A549 treated with AZD2906 at 1 μM for 4 hours (cell line): ENCODE measurements at places on chromosomes 6 and 20. TPM values are rescaled to one million over a fixed set of nuclear protein-coding genes. Genes with fewer than 3 reads are reported as not detected.

The ADAM33 gene
- total RNA-seq = 0.04 to 0.09 TPM (median 0.06 TPM) in 5 replicates

The IPCEF1 gene
- total RNA-seq = 0.05 to 0.09 TPM (median 0.07 TPM) in 5 replicates

The RAET1L gene
- total RNA-seq = 0.34 to 0.50 TPM (median 0.39 TPM) in 5 replicates

The HLA-DOB gene
- total RNA-seq = 0.05 to 0.14 TPM (median 0.12 TPM) in 4 of 5 replicates, not detected in the other

The DNAH8 gene
- not detected in 5 replicates for total RNA-seq

The NKAIN2 gene
- not detected in 5 replicates for total RNA-seq

The RNF144B gene
- total RNA-seq = 0.11 to 0.58 TPM (median 0.41 TPM) in 5 replicates

The C4B gene
- 0.58 to 1.2 TPM (median 0.96 TPM) in 5 replicates for total RNA-seq

The NCOA6 gene
- 17.0 to 20.6 TPM (median 19.3 TPM) in 5 replicates for total RNA-seq

The SMOC2 gene
- 0.03 to 0.06 TPM (median 0.05 TPM) in 3 of 5 replicates, not detected in the others for total RNA-seq

The PRND gene
- total RNA-seq = not detected in 5 replicates

The GPR6 gene
- total RNA-seq = not detected in 5 replicates

The TRAPPC3L gene
- not detected in 5 replicates for total RNA-seq

The NTSR1 gene
- 0.05 to 0.12 TPM (median 0.09 TPM) in 5 replicates for total RNA-seq

The STMN3 gene
- 7.1 to 11.5 TPM (median 9.5 TPM) in 5 replicates for total RNA-seq

The MOG gene
- not detected in 5 replicates for total RNA-seq

The MYL9 gene
- 15.5 to 27.1 TPM (median 20.2 TPM) in 5 replicates for total RNA-seq

The CD93 gene
- total RNA-seq = 0.01 TPM in 2 of 5 replicates, not detected in the others

The DAAM2 gene
- 0.10 to 0.25 TPM (median 0.22 TPM) in 5 replicates for total RNA-seq

The EGFL8 gene
- 0.56 to 1.9 TPM (median 1.9 TPM) in 5 replicates for total RNA-seq

The CLPSL2 gene
- total RNA-seq = 0.53 to 2.0 TPM (median 1.00 TPM) in 5 replicates

The FAM209B gene
- total RNA-seq = 0.20 to 0.40 TPM (median 0.33 TPM) in 5 replicates

The CRISP3 gene
- not detected in 5 replicates for total RNA-seq

The IMPG1 gene
- total RNA-seq = not detected in 5 replicates

The BLTP3A gene
- total RNA-seq = 4.3 to 5.9 TPM (median 5.0 TPM) in 5 replicates

The HDGFL1 gene
- total RNA-seq = not detected in 5 replicates

The ZNF311 gene
- 0.08 to 0.24 TPM (median 0.12 TPM) in 5 replicates for total RNA-seq

The PRDM1 gene
- 5.0 to 6.7 TPM (median 5.5 TPM) in 5 replicates for total RNA-seq

The DEFB126 gene
- total RNA-seq = not detected in 5 replicates

The OCSTAMP gene
- not detected in 5 replicates for total RNA-seq

The REV3L gene
- total RNA-seq = 7.1 to 10.8 TPM (median 7.3 TPM) in 5 replicates

The B3GALT4 gene
- 0.67 to 1.0 TPM (median 0.95 TPM) in 5 replicates for total RNA-seq

The SLC22A1 gene
- 0.73 to 2.3 TPM (median 1.7 TPM) in 5 replicates for total RNA-seq

The GTF2H4 gene
- 16.1 to 21.6 TPM (median 19.1 TPM) in 5 replicates for total RNA-seq

The MOCS3 gene
- 5.8 to 6.5 TPM (median 6.1 TPM) in 5 replicates for total RNA-seq

The NKAPL gene
- not detected in 5 replicates for total RNA-seq

The TRIM40 gene
- not detected in 5 replicates for total RNA-seq

The AURKA gene
- 88.3 to 94.7 TPM (median 93.4 TPM) in 5 replicates for total RNA-seq

The SEL1L2 gene
- not detected in 5 replicates for total RNA-seq

The PEX6 gene
- total RNA-seq = 6.2 to 9.7 TPM (median 9.3 TPM) in 5 replicates

The LHFPL5 gene
- 0.15 to 0.23 TPM (median 0.21 TPM) in 4 of 5 replicates, not detected in the other for total RNA-seq

The CLIC5 gene
- total RNA-seq = 0.01 TPM in 1 of 5 replicates, not detected in the others

The TUBB2B gene
- total RNA-seq = 14.7 to 16.0 TPM (median 15.4 TPM) in 5 replicates

The C2 gene
- 0.20 to 0.34 TPM (median 0.23 TPM) in 5 replicates for total RNA-seq

The GPR63 gene
- total RNA-seq = 0.33 to 0.50 TPM (median 0.34 TPM) in 5 replicates

The PLG gene
- not detected in 5 replicates for total RNA-seq

The GSTA2 gene
- 0.07 TPM in 2 of 5 replicates, not detected in the others for total RNA-seq

The LY6G6F gene
- not detected in 5 replicates for total RNA-seq

The PRRT1 gene
- 0.47 to 0.82 TPM (median 0.61 TPM) in 5 replicates for total RNA-seq

The FRK gene
- total RNA-seq = 0.95 to 1.4 TPM (median 1.1 TPM) in 5 replicates

The SLC13A3 gene
- 0.02 to 0.14 TPM (median 0.08 TPM) in 4 of 5 replicates, not detected in the other for total RNA-seq

The PBX2 gene
- total RNA-seq = 14.1 to 17.3 TPM (median 15.9 TPM) in 5 replicates
